Activated CD4-positive, alpha-beta memory T cell treated with anti-CD3 and anti-CD28 coated beads for 36 hours (primary cell): ENCODE measurements at places on chromosomes 13 and 19.
A peak's percentile ranks its signal among the peaks of the same experiment; 100 is the strongest.

- DNase-seq, result no peak
These were observed 216 bp downstream of the SUGP2 start for GRCh38 chr19:19033176-19033425.

DNA sequence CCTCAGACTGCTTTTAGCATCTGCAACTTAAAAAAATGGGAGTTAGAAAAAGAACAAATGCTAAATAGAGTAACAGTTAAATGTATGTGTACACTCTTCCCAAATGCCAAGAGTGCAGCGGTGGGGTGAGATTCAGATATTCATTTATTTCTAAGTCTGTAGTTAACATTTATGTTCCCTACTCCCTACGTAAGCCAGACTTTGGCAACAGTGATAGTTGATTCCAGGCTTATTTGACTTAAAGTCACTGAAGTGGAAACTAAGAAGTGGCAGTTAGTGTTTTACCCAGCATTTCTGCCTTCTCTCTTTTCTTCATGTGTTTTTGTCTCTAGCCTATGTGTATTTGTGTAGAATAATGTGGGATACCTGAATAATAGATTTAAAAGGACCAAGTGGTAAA, 4.5 kb downstream of the MIR17HG start:
- DNase-seq, result no peak

DNA sequence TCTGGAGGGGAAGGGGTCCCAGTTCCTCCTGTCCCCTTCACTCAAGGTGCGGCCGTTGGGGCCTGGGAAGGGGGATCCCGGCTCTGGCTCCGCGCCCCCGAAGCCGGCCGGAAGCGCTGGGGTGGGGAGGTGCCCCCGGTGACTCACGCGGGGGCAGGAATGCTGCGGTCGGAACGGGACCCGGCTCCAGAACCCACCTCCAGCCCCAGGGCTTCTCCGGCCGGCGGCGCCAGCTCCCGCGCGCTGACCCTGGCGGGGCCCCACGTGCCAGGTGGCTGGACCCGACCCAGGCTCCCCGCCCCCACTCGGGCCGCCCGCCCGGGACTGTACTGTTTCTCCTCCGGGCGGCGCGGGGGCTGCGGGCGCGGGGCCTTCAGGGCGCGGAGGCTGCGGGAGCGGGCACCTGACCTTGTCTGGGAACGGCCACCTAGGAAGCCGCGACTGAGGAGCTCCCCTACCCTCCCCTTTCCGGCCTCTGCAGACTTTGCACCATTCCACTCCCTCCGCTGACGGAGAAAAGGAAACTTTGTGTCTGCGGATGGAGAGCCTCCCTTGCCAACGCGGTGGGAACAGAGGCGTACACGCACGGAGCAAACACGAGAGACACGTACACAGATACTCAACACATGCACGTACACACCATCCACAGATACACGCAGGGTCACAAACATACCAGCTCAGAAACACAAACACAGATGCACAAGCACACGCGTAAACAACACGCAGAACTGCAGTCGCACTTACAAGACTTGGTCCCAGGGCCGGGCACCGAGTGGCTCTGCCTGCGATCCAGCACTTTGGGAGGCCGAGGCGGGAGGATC, 7.2 kb downstream of the AXL start:
- peak; percentile 69 for DNase-seq

- no peak for DNase-seq
These were observed 13.1 kb downstream of the TNFSF9 start for GRCh38 chr19:6543866-6544347.

GRCh38 chr19:41699231-41699967, 9.0 kb upstream of the CEACAM5 start:
- no peak for DNase-seq

GRCh38 chr19:18437491-18438330, at the start of gene ISYNA1:
Gene ISYNA1 (minus strand): TSS chr19:18438133. CDS start chr19:18437979, 154 bp downstream.
- DNase-seq, result peak; percentile 65

DNA sequence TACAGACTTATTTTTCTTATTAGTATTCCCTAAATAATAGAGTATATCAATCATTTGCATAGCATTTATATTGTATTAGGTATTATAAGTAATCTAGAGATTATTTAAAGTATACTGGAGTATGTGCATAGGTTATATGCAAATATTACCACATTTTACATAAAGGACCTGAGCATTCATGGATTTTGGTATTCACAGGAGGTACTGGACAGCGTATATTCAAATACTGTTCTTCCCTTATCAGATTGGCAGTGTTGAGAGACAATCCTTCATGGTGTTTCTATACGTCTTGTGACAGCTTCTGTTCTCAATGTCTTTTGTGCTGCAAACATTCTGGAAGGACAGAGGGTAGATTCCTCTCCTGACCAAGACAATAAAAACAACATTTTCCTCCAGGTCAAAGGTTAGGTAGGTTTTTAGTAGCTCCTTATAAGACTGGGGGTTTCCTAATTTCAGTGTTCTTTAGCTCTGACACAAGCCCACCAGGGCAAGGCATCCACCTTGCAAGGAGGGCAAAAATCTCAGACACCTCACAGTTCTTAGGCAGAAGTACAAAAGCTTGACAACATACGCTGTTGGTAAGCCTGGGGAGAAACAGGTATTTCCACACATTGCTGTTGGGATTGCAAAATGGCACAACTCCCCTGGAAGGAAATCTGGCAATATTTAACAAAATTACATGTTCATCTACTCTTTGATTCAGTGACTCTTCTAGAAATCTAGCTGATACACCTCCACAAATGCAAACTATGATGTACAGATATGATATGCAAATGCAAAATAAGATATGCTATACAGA, 20.6 kb upstream of the PCCA start:
- no peak for DNase-seq

GRCh38 chr13:97878431-97879375, 74.8 kb upstream of the IPO5 start:
- DNase-seq, result no peak

DNA sequence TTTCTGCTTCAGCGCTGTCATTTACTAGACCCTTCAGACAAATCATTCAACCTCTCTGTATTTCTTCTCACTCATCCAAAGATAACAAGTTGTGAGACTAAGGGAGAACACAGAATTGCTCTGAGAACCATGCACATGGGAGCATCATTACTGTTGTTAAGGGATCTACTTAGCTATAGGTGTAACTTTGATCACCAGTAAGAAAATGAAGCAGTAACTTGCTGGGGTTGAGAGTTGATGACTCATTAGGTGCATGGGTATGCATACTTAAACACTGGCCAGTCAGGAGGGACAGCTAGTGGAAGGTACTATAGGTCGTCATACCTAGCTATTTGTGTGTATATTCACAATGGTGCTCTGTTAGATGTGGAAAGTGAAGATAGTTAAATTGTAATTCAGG, 61.5 kb downstream of the B3GLCT start:
- no peak for DNase-seq

- peak; percentile 17 for DNase-seq
These were observed 72.9 kb downstream of the ARHGEF7 start for GRCh38 chr13:111187960-111188541.

GRCh38 chr13:43221611-43222010, 198.2 kb downstream of the DNAJC15 start:
- no peak for DNase-seq

- no peak for DNase-seq
These were observed 178.5 kb downstream of the DLEU7 start for GRCh38 chr13:50664951-50665350.

GRCh38 chr13:111304041-111304544, 16.3 kb upstream of the TEX29 start:
- DNase-seq, result peak; percentile 31

GRCh38 chr19:597406-598315, 8.0 kb downstream of the HCN2 start:
- peak; percentile 27 for DNase-seq

DNA sequence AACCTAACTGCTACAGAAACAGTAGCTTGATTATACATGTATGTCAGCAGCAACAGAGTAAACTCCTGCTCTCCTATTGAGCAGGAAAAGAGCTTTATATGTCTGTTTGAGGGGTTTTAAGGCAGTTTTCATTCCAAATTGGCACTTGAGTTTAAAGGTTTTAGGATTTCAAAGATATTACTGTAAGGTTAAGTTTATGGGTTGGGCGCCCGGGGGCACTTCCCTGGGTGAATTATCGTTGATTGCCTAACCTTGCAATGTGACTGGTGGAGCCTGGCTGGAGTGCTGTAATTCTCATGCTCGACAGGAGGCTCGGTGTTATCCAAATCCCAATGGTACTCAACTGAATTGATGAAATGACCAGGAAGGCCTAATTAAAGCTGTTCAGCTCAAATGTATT, 1586.1 kb downstream of the OLFM4 start:
- no peak for DNase-seq

GRCh38 chr19:34480971-34481841, at the start of gene WTIP:
Gene WTIP (plus strand): TSS chr19:34481758. CDS start chr19:34481975, 217 bp downstream.
- no peak for DNase-seq

DNA sequence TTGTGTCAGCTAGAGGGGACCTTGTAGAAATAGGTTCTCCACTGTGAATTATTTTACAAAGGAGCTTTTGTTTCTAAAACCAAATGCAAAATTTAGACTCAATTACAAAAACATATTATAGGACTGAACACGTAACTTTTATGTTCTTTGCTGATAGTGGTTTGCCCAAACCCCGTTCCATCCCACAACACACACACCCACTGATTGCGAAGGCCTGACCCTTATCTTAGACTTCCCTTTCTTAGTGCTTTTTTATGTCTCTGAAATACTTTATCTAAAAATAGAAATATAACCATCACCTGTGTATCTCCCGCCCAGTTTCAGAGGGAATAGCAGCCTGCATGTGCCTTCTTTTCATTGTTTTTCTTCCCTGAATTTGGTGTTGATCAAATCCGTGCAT, 13.0 kb downstream of the CCNA1 start:
- no peak for DNase-seq

DNA sequence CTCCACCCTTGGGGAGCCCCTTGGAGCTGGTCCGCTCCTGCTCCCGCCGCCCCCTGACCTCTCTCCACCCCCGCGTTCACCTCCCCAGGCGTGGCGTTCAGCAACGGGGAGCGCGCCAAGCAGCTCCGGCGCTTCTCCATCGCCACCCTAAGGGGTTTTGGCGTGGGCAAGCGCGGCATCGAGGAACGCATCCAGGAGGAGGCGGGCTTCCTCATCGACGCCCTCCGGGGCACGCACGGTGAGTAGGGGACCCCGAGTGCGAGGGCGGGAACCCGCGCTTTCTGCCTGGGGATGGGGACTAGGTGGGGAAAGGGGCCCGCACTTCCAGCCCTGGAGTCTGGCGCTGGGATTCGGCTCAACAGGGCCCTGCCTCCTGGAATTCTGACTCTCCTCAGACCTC, 1.7 kb downstream of the CYP2A13 start:
- no peak for DNase-seq

DNA sequence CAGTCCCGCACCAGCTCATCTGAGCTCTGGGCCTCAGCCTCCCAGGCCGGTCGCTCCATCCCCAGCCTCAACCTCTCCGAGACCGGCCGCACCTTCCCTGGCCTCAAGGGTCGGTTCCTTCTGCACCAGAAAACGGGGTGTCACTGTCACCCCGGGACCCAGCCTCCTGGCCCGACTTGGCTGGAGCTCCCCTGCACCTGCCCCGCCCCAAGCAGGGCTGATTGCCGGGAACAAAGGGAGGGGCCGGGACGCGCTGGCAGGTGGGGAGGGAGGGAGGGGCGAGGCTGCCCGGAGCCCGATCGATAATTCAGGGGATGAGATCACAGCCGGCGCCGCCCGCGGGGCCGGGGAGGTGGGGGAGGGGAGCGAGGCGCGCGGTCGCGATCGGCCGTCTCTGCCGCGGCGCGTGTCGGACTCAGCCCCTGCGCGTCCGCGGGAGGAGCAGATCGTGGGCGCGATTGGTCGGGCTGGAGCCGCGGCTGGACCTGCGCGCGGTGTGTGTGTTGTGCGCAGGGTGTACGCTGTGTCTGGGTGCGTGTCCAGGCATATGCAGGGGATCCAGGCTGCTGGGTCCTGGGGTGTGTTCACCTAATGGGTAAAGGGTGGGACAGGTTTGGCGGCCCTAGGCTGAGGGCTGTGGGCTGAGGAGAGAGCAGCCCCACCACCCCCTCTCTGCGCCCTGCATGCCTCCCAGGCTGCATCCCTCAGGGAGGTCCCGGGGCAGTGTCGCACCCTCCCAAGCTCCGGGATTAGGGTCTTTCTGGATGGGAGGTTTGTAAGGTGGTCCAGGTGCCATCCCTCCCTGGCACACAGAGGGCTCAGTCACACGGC, 1.1 kb upstream of the SHC2 start:
- DNase-seq, result peak; percentile 16

DNA sequence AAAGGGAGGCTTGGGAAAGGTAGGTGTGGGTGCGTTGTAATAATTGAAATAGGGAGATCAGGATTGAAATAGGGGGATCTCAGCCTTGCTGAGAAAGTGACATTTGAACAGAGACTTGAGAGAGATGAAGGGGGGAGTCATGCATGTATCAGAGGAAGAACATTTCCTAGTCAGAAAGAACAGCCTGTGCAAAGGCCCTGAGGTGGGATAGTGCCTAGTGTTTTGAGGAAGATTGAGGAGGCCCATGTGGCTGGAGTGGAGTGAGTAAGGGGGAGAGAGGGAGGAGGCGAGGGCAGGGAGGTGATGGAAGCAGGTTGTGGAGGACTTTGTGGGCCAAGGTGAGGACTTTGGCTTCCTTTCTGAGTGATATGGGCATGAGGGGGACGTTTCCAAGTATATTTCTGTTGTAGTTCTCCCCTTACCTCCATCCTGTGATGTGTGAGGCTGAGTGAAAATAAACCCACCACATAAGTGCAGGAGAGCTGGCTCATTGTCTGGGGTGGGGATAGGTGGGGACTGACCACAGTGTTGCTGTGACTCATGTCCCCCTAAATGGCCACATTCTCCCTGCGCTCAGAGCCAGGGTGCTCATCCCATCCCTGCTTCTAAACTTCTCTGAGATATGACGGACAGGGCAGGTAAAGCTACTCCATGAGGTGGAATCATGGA, 17.8 kb downstream of the ACTL9 start:
- no peak for DNase-seq

DNA sequence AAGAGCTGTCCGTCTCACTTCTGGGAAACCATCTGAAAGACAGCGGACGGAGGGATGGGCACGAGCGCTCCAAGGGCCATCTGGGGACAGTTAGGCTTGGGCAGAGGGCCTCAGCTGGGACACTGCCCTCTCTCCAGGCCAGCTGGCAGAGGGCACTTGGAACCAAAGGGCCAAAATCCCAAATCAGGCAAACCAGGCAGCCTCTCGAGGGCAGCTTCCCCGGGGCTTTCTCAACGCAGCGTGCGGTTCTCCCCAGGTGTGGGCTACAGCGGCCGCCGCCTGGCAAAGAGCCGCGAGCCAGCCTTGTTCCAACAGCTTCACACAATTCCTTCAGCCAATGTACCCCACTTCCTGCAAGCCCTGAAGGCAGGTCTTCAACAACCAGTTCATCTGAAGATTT, 5.0 kb downstream of the MLLT1 start:
- DNase-seq, result no peak
